ENCODE measurements at places on chromosomes 5 and 9.

GRCh38 chr9:101307524-101308213 is 77.1 kb downstream of the BAAT start:
- no peak for DNase-seq

DNA sequence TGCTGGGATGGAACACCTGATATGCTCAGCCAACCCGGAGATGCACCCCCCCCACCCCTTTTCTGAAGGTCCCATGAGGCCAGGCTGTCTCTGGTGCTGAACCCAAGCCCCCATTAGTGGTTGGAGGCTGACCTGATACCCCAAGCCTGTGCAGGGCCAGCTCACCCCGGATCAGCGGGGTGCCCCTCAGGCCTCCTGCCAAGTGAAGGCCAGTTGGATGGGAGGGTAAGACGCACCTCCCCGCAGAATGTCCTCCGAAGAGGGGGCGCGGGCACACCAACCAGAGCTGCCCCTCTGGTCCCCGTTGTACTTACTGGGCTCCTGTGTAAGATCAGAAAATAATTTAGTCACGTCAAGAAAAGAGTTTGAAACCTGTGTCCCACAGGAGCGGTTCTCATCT is 76.8 kb upstream of the OTULINL start:
- no peak for DNase-seq

DNA sequence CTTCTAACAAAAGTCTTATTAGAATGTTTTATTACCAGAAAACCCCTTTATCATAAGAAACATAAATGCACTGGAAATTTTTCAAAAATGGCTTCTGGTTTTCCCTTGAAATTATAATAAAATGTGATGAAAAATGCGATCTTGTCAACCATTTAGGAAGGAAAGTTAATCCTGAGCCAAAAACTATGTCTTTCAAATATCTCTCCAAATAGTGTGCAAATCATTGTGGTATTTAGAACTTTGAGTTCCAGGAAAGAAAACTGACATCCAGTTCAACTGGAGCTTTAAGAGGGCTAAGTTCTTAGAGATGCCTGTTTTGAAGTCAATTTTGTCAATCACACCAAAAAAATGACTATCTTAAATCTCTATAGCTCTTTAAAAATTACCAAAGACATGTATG is 425.4 kb downstream of the DNAH5 start:
- DNase-seq: no peak

DNA sequence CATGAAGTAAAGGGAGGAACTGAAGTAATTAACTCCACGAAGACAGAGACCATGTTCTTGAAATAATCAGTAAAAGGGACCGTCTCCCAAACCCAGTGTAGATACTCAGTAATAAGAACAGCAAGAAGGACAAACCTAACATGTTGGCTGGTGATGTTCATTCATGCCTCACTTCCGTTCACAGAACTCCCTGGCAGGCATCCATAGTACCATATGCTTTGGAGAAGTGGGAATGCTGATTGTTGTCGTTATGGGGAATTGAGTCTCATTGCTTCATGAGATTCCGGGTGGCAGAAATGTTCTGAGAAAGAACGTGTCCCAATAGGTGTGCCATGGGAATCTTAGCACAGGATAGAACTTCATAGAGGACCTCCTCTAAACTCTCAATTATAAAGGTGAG is 452.3 kb downstream of the ZSWIM6 start:
- DNase-seq: no peak

DNA sequence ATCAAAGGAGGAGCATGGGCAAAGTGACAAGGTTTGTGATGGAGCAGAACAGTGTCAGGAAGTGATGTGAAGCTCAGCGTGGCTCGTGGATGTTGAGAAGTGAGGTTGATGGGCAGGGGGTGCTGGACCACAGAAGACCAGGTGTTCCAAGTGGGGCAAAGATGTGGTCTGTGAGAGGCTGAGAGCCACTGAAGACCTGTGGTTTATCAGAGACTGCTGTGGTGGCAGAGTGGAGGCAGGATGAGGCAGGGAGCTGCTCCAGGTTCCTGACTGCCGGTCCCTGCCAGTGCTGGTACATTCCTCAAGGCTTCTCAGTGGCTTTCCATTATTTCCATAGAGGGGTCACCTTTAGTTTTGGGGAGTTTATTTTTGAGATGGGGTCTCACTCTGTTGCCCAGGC is 19.1 kb downstream of the PALM2AKAP2 start:
- DNase-seq: no peak

DNA sequence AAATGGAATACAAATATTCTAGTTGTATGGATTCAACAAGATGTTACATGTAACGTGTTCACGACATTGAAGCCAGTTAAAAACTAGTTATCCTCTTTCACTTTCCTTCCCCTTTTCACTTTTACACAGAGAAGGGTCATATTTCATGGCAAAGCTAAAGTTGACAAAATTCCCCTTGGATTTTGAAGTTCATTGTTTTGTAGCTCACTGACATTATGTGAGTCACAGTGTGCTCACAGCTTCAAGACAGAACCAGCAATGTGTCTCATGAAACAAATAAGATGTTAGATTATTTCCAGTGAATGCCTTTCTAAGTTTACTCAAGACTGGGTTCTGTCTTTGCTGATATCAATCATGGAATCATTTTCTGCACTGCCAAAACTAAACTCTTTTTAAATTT is 535.5 kb upstream of the GRIN3A start:
- DNase-seq: no peak

DNA sequence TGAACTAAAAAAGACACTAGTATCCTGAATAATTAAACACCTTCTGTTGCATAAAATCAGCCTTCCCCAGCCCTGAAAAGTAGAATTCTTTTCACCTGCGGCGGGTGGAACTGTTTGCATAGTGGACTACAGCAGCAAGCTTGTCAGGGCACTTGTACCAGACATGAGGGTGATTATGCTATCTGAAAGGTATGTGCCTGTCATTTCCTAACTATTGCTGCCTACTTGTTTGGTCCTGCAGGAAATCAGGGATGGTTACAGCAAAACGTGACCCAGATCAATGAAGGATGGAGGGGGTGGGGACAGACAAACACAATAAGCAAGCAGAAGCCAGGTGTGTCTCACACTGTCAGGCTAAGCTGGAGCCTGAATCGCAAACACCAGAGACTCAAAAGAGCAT is 385.6 kb downstream of the MLLT3 start:
- DNase-seq: no peak

DNA sequence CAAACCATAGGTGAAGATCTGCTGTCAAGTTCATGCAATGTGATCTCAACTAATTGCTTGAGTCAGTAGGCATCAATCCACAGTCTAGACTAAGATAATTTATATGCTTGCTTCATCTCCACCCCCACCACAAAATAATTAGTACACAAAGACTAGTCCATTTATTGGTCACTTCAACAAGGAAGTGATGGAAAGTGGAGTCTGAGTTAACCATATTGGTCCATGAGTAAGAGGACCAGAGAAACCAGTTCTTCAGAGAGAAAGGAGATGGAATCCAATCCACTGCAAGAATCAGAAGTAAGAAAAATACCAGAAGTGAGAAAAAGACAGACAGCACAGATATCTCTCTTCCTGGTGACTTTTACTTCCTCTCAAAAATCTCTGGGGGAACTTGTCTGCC is 366.5 kb downstream of the CHSY3 start:
- DNase-seq: no peak

DNA sequence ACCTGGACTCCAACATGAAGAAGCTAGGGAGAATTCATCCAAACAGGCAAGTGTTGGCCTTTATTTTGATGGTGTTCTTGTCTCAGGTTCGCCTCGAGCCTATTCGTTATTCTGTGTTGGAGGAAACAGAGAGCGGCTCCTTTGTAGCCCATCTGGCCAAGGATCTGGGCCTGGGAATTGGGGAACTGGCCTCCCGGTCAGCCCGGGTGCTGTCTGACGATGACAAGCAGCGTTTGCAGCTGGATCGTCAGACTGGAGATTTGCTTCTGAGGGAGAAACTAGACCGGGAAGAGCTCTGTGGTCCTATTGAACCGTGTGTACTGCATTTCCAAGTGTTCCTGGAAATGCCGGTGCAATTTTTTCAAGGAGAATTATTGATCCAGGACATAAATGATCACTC is 367 bp downstream of the PCDHB4 start:
- no peak for DNase-seq

DNA sequence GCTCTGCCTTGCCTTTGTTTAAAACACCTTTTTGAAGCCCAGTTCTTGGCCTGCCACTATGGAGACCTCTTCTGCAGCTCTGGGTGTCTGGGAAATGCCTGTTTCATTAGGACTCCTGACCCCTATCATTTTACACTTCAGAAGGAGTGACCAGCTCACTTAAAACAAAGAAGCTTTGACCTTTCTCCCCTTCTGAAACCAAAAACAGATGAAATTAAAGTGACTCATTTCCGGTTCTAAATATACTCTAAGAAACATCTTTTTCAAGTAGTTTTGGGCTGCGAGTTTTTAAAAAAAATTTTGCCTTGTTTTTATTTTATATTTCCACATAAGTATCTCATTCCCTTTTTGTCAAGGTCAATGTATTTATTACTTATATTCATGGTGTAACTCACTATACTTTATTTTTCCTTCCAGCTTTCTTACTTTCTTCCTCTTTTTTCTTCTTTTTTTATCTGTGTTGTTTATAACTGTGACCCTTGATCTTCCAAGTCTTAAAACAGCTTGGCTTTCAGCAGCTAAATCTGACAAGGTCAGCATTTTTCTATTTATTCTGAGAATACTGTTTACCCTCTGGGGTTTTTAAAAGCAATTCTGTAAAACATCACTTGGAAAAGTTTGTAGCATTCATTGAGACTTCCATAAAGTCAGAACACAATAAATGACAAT is 672.9 kb downstream of the NR2F1-AS1 start:
- DNase-seq: no peak

DNA sequence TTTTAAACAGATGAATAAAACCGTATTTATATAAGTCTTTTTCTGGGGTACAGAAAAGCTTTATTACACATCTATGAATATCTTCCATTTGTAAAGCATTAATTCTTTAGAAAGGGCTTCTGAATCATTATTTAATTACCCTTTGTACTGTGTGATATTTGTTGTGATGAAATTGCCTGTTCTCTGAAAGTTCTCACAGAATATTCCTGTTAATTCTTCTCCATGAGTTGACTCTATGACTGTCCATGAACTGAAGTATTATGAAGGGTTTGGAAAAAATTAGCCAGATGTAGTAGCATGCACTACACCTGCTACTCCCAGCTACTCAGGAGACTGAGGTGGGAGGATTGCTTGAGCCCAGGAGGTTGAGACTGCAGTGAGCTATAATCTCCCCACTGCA is 127.0 kb downstream of the MAN2A1 start:
- DNase-seq: no peak

DNA sequence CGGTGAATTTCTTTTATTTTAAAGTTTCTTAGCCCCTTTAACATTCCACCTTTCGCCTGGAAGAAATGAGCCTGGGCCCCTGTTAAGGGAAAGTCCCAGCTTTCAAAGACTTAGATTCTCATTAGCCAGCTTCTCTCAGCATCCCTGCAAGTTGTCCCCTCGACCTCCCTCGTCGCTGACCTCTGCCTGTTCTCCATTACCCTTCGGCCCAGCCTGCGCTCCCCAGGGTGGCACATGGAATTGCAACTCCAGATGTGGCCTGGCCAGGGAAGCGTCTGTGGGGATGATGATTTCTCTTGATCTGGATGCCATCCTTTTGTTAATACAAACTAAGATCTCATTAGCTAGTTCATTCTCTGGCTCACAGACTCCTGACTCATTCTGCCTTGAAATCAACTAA is 43.4 kb upstream of the FANCC start:
- no peak for DNase-seq

DNA sequence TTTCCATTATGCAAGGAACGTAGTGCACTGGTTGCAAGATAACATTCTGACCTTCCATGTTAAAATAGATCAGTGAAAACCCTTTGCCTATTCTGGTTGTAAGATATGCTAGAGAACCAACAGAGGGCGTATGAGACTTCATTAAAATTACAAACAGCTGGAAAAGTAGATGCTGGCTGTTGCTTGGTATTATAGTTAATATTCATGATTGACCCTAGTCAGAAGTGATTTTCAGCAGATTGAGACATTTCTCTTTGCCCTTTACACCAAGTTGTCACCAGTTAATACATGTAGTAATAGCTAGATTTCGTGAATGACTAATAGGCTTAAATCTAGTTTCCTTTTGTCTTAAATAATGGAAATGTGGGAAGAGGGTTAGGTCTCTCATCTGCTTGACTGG is 13.8 kb upstream of the FGF18 start:
- no peak for DNase-seq

DNA sequence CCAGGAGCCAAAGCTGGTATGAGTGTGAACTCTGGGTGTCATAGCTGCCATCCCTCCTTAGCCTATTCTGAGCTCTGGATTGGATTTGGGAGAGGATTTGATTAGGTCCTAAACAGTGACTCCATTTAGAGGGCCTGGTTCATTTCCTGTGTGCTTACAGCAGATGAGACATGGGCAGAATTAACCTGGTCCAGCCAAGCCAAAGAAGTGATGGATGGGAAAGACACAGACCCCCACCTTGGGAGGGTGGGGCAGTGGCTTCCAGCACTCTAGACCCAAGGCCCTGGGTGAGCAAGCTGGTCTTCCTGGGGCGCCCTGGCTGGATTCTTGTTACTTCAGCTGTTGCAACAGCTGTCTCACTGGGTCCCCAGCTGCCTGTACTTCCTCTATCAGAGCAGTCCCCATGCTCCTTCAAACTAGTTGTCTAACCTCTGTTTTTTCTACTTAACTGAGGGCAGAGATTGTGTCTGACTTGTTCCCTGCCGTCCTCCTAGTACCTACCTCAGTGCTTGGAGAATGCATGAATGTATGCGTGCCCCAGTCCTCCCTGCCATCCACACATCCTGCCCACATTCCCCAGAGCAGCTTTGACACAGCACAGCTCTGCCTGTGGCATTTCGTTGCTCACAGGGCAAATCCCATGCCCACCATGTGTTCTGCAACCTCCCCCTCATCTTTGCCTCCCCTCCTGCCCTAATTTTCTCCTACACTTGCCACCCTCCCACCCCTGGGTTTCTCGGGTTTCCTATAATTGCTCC is 115.9 kb downstream of the RGS3 start:
- peak; percentile 41 for DNase-seq

GRCh38 chr5:35971186-35971877 is 19.9 kb downstream of the UGT3A1 start:
- no peak for DNase-seq

DNA sequence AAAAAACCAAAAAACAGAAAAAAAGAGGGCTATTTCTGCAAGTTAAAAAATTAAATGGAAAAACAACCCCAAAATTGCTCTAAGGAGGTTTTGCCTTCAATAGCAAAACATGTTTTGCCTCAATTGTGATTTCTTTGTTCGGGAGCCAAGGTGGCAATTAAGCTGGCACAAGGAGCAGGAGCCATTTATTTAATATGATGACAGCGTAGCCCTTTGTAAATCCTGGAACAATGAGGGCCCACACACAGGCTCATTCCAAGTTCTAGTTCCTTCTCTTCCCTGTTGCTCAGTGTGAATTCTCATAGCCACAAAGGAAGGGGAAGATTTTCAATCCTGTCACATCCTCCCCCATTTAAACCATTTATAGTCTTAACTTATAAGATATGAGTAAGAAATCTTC is 353.2 kb downstream of the PDE4D start:
- no peak for DNase-seq

- DNase-seq: no peak
Observed at GRCh38 chr9:136386018-136386417, 12.5 kb upstream of the CARD9 start.

- no peak for DNase-seq
Observed at GRCh38 chr5:87751824-87752223, 339.1 kb upstream of the CCNH start.

- no peak for DNase-seq
Observed at GRCh38 chr9:134916161-134916665, 1.5 kb downstream of the FCN1 start.

GRCh38 chr9:6805532-6805931 is 47.8 kb downstream of the KDM4C start:
- no peak for DNase-seq

GRCh38 chr5:113187906-113188305 is 211.3 kb downstream of the DCP2 start:
- no peak for DNase-seq

GRCh38 chr9:82418334-82418733 is 429.8 kb downstream of the SPATA31D1 start:
- DNase-seq: no peak
